ENCODE measurements at places on chromosomes 1 and 21. TPM values are rescaled to one million over a fixed set of nuclear protein-coding genes. Genes with fewer than 3 reads are reported as not detected.

DNA sequence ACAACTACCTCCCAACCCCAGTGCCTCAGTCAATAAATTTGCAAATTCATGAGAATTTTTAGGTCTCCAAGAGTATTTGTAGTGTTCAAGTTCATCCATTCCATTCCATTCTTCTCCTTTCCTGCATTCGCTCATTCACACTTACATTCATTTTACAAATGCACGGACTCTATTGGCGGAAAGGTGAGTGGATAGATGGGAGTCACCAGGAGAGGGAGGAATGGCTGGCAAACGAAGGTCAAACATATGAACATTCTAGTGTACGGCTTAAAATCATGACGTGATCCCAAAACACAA lies 2.5 kb downstream of the LORICRIN start:
- no peak for DNase-seq

- no peak for DNase-seq
These were observed 54.4 kb downstream of the NIBAN1 start for GRCh38 chr1:184919892-184920291.

DNA sequence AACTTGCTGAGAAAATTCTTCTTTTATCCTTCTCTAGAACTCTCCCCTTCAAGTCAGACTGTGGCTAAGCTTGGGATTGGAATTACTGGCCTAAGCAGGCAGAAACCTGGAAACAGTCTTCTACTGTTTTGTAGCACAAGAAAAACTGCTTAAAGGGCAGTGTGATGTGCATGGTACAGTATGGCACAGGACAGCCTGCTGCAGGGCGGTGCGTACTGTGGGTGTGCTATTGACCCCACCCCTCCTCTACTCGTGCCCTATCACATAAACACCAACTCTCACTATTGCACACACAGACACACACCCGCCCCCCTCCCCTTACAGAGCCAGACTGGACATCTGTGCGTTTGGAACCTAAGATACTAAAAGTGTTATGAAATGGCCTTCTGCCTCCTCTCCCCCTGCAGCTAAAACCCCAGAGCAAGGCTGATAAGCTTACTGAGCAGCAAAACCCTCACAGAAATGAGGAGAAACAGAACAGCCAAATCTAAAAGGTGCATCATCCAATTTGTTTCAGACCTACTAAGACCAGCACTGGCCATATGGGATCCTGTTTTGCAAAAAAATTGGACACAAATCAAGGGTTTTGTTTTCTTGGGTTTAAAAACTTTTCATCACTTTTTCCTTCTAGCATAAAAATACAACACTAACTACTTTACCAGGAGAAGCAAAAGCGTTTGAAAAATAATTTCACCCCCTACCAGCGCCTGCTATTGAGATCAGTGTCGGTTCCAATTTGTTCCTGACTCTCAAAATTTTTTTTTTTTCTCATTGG lies 355.8 kb upstream of the LYPLAL1 start:
- DNase-seq = no peak

GRCh38 chr1:153773096-153773921 lies 1.9 kb upstream of the SLC27A3 start:
- no peak for DNase-seq

GRCh38 chr1:113303267-113303666 lies 87.0 kb upstream of the MAGI3 start:
- no peak for DNase-seq

DNA sequence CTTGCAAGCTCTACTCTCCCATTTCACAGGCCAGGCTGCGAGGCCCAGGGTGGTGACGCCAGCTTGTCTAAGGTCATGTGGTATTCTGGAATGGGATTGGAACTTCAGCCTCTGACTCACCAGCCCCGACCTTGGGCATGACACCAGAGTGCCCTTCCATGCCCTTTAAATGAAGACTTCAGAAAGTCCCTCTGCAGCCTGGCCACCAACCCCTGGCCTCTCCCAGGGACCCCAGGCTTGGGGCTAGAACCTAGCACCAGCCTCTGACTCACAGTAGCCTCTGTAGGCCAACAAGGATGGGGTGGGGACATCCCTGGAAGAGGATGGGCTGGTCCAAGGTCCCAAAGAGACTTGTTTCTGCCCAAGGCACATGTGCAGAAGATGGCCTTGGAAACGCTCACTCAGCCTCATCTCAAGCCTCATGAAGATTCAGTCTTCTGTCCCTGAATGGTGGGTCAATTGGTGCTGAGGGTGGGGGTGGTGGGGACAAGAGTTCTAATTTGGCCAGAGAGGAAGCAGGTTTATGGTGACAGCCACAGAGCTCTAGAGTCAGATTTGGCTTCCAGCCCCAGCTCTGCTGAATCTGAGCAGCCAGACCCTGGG lies 36.1 kb upstream of the RUNX3 start:
- DNase-seq = no peak

- no peak for DNase-seq
These were observed 36.5 kb downstream of the PUM1 start for GRCh38 chr1:31029026-31029425.

DNA sequence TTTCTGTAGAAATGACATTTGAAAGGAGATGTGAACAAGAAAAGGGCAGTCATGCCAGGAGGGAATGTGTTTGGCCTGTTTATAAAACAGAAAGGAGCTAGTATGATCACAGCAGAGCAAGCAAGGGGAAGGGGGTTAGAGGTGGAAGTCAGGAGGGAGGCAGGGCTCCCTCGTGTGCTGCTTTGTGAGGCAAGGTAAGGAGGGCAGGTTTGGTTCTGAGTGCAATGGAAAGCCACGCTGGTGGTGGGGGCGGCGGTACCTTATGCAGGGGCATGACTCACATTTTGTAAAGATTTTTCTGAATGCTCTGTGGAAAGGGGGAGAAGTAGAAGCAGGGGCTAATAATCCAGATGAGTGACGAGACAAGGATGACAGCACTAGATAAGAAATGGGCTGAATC lies 197.5 kb upstream of the C8B start:
- no peak for DNase-seq

DNA sequence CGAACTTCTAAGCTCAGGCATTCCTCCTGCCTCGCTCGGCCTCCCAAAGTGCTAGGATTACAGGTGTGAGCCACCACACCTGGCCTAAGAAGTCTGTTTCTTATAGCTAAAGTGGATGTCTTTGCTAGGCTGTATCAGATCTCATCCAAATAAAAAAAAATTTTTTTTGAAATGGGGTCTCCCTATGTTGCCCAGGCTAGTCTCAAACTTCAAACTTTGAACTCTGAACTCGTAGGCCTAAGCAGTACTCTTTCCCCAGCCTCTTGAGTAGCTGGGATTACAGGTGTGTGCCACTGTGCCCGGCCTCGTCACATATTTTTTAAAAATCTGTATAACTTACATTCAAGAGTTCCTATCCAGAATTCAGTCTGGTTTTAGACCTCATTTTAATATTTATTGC lies 40.5 kb downstream of the RPRD2 start:
- DNase-seq = no peak

DNA sequence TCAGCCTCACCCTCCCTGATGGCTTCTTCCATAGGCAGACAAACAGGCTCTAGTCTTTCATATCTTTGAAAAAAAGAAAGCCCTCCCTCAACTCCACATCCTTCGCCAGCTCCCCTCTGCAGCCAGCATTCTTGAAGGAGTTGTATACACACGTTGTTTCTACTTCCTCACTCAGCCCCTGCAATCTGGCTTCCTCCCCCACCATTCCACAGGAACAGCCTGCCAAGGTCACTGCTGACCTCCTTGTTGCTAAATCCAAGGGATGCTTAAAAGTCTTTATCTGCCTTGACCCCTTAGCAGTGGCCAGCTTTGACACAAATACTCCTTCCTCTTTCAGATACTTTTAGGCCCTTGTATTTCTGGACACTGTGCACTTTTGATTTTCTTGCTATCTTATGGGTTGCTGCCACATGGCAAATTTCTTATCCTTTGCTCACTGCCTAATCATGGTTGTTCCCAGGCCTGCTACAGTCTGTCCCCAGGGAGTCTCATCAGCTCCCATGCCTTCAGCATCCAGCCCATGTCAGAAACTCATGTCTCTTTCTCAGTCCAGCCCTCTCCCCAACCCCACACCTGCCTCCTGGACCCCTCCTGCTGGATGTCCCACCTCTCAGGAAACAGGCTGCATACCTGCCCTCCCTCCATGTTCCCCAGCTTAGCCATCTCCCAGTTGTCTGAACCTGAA lies 8.3 kb downstream of the FAM229A start:
- DNase-seq = no peak

GRCh38 chr1:40903106-40903505 lies 40.9 kb upstream of the CITED4 start:
- DNase-seq = no peak

Gene TDRD5
- total RNA-seq = not detected

Gene MYBPHL
- total RNA-seq = not detected

Gene SEMA4A
- total RNA-seq = 10.1 TPM

Gene WNT2B
- total RNA-seq = 0.67 TPM

Gene PLA2G2D
- not detected for total RNA-seq

Gene AADACL3
- not detected for total RNA-seq

Gene PSMA5
- 33.8 TPM for total RNA-seq

Measured in CD4-positive, alpha-beta T cell (primary cell).